Large intestine (tissue), 12 donors: ENCODE measurements at places on chromosomes 1 and 21. TPM values are rescaled to one million over a fixed set of nuclear protein-coding genes. Genes with fewer than 3 reads are reported as not detected.
A peak's percentile ranks its signal among the peaks of the same experiment; 100 is the strongest.

The C1orf210 gene
- polyA plus RNA-seq, result 46.2 TPM

GRCh38 chr21:16768096-16768495 lies 744.7 kb upstream of the CXADR start:
- DNase-seq, result no peak

DNA sequence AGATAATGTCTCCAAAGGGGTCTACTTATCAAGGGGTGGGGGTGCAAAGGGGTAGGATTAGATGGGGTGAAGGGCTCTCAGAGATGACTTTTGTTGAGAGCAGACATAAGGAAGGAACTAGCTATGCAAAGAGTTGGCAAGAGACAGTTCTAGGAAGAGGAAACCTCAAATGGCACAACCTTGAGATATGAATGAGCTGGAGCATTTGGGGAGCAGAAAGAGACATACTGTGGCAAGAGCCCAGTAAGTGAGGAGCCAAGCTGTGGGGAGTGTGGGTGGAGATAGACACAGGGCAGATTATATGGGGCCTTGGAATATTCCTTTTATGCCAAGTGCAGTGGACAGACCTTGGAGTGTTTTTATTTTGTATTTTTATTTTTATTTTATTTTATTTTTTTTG lies 84.8 kb upstream of the BTG3 start:
- DNase-seq, result no peak

- no peak for DNase-seq
Observed at GRCh38 chr1:42263019-42263418, 72.0 kb downstream of the FOXJ3 start.

- DNase-seq, result peak; percentile 57
Observed at GRCh38 chr21:42820616-42821465, 58.5 kb downstream of the WDR4 start.

- no peak for DNase-seq
Observed at GRCh38 chr1:242738702-242739645, 214.5 kb upstream of the PLD5 start.
